ENCODE measurements at places on chromosomes 7 and 10.

GRCh38 chr7:102914585-102914984 is 1.8 kb downstream of the LRRC17 start:
- no peak for DNase-seq

GRCh38 chr10:69004821-69005220 is 16.2 kb downstream of the KIFBP start:
- DNase-seq = no peak

DNA sequence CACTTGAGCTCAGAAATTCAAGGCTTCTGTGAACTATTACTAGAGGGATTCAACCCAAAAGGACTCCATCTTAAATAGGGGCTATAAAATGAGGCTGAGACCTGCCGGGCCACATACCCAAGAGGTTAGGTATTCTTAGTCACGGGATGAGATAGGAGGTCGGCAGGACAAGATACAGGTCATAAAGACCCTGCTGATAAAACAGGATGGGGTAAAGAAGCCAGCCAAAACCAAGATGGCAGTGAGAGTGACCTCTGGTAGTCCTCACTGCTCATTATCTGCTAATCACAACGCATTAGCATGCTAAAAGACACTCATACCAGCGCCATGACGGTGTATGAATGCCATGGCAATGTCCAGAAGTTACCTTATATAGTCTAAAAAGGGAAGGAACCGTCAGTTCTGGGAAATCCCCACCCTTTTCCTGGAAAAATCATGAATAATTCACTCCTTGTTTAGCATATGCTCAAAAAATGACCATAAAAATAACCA is 101.2 kb upstream of the TRIM24 start:
- DNase-seq = no peak

DNA sequence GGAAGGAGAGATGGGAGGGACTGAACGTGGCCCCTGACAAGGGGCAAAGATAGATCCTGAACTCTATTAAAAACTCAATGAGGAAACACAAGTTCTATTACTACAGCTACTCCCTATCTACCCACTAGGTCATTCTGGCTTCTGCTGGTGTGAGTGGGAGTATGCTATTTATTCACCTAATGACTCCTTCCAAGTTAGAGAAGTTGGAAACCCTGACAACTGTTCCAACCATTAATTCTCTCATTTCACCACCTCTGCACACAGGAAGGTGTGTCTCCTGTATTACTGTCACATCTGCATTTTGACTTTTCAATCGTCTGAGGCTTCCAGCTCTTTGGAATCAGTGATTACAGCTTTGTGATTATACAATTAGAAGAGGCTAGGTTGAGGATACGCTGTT is 169.4 kb upstream of the ADO start:
- no peak for DNase-seq

- no peak for DNase-seq
These were observed 94.5 kb upstream of the AGK start for GRCh38 chr7:141456711-141457110.

- no peak for DNase-seq
These were observed 3.8 kb upstream of the STN1 start for GRCh38 chr10:103921750-103922195.

- DNase-seq = no peak
These were observed 51.1 kb downstream of the KCTD7 start for GRCh38 chr7:66679633-66680244.

GRCh38 chr10:67666416-67667034 is 29.5 kb downstream of the CTNNA3 start:
- no peak for DNase-seq

DNA sequence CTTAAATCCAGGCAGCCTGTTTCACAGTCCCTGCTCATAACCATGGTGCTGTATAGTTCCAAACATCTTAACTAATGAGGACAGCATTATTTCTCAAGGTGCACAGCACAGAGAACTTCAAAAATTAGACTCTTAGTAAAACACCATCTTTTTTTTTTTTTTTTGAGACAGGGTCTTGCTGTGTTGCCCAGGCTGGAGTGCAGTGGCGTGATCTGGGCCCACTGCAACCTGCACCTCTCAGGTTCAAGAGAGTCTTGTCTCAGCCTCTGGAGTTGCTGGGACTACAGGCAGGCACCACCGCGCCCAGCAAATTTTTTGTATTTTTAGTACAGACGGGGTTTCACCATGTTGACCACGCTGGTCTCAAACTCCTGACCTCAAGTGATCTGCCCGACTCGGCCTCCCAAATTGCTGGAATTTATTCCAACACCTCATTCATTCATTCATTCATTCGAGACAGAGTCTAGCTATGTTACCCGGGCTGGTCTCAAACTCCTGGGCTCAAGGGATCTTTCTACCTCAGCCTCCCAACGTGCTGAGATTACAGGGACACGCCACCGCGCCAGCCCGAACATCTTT is 507 bp upstream of the TMEM254 start:
- DNase-seq = no peak

DNA sequence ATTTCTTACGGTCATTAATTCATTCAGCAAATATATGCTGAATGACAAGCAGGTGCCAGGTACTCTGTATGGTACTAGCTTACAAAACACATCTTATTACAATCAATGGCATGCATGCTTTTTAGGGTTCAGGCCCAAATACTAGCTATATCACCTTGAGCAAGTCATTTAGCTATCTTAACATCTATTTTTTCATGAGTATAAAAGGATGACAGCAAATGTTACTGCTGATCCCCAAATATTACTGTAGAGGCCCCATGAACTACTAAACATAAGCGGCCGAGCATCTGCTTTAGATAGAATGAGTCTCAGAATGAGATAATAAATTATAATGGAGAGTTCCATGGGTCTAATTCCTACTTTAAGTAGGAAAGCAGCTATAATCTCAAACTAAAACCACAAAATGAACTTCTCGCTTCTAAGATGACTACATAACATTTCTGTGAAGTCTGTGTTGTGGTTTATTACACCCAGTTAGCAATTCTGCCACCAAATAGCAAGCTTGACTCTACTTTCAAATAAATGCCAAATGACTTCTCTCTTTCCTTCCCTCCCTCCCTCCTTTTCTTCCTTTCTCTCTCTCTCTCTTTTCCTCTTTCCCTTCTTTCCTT is 113.7 kb upstream of the LRRN3 start:
- DNase-seq = no peak

GRCh38 chr10:61907011-61907410 is 5.5 kb downstream of the ARID5B start:
- DNase-seq = no peak

- DNase-seq = no peak
These were observed 10.6 kb downstream of the IFIT1 start for GRCh38 chr10:89403043-89403442.

GRCh38 chr7:4712281-4713182 is 30.4 kb downstream of the FOXK1 start:
- DNase-seq = peak; percentile 85

- DNase-seq = no peak
These were observed 196.7 kb upstream of the MTPN start for GRCh38 chr7:136173874-136174273.

DNA sequence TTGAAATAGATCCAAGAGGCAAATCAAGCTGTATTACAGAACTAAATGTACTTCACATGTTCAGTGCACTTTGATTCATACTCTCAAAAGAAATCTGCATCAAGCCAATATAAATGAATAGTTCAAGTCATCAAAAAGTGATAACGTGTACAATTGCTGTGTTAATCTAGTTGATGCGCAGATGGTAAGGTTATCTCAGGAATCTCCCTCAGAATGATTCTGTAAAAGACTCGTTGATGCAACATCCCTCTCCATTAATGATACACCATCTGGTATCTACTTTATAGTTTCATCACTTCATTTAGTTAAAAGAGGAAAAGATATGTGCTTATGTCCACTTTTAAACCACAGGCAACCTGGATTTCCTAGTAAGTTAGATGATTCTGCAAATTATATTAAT is 200.6 kb downstream of the CHCHD3 start:
- DNase-seq = peak; percentile 57

DNA sequence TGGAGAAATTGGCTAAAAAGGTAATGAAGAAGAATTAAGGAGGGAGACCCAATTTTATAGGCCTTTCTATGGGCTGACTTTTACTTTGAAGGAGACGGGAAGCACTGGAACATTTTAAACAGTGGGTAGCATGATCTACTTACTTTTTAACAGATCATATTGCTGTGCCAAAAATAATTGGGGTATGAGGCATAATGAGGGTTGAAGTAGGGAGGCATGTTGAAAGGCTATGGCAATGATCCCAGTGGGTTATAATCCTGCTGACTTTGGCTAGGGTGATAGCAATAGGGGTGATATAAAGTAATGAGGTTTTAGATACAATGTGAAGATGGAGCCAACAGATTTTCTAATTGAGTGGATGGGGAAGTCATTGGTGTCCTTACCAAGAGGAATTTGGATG is 73.2 kb downstream of the GPR37 start:
- DNase-seq = no peak

GRCh38 chr10:94085288-94085687 is 91.6 kb downstream of the PLCE1 start:
- no peak for DNase-seq

GRCh38 chr7:152894295-152895170 is 135.0 kb downstream of the ACTR3B start:
- DNase-seq = no peak

DNA sequence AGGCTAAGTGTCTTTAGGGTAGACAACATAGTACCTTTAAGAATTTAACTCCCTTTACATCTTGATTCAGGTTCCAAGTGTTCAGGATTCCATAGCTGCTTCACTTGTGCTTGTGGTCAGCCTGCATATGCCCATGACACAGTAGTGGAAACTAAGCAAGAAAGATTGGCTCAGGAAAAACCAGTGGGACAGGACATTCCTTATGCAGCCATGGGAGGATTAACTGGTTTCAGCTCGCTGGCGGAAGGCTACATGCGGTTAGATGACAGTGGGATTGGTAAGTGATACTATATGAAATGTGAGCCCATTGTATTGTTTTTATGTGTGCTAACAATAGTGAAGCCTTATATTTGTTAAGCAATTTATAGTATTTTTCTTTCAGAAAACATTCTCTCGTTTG is 11.3 kb downstream of the FAM221A start:
- no peak for DNase-seq

- DNase-seq = no peak
These were observed 16.4 kb upstream of the ABCA13 start for GRCh38 chr7:48154792-48155413.

DNA sequence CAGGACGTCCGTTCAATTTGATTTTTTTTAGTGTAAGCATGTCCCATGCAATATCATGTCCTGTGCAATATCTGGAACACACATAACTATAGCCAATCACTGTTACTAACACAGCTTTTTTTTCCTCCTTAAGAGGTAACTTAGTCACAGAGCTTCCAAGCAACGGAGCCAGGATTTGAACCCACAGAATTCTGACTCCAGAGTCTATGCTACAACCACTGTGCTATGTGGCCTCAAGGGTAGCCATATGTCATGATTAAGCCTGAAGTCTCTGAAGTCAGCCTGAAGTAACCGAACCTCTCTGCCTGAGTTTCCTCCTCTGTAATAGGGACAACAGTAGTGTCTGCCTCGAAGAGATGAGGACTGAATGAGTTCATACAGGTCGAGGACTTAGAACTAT is 42.2 kb upstream of the TCF7L2 start:
- DNase-seq = no peak

DNA sequence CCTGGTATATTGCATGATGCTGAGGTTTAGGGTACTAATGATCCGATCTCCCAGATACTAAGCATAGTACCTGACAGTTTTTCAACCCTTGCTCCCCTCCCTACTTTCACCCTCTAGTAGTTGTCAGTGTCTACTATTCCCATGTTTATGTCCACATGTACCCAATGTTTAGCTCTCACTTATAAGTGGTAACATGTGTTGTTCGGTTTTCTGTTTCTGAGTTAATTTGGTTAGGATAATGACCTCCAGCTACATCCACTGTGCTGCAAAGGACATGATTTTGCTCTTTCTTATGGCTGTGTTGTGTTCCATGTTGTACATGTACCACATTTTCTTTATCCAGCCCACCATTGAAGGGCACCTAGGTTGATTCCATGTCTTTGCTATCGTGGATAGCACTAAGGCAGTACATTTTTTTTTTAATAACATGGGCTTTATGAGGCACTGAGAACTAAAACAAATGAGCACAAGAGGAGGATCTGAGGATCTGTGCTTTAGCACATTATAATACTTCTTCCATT is 28.1 kb downstream of the ITGB8 start:
- DNase-seq = no peak

GRCh38 chr10:95840121-95840520 is 67.7 kb upstream of the CC2D2B start:
- no peak for DNase-seq

DNA sequence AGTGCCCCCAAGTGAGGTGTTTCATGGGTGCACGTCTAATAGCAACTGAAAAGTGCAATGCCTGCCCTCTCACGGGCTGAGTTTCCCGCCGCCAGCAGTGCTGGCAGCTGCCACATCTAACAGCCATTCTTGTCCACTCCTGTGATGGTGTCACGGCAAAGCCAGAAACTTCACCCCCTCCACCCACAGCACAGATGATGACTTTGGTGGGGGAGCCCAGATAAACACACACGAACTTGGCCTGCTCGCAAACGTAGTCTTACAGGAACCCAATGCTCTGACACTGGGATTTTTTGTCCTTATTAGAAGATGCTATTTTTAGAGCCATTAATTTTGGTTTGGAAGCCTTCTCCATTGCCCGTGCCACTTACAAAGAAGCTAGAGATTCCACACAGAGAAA is 26.7 kb downstream of the CPXM2 start:
- no peak for DNase-seq

- no peak for DNase-seq
These were observed 3.0 kb downstream of the C10orf120 start for GRCh38 chr10:122696687-122697086.

GRCh38 chr10:109744020-109744419 is 179.3 kb downstream of the XPNPEP1 start:
- no peak for DNase-seq

All from NCI-H524 treated with DMSO at 0.1 percent for 48 hours (cell line).